Activated CD8-positive, alpha-beta memory T cell treated with anti-CD3 and anti-CD28 coated beads, Interleukin-2, amount 10 ng/mL, durations not matched to agents 7 days and 5 days (primary cell): ENCODE measurements at places on chromosomes 3 and 15. TPM values are rescaled to one million over a fixed set of nuclear protein-coding genes. Genes with fewer than 3 reads are reported as not detected.

DNA sequence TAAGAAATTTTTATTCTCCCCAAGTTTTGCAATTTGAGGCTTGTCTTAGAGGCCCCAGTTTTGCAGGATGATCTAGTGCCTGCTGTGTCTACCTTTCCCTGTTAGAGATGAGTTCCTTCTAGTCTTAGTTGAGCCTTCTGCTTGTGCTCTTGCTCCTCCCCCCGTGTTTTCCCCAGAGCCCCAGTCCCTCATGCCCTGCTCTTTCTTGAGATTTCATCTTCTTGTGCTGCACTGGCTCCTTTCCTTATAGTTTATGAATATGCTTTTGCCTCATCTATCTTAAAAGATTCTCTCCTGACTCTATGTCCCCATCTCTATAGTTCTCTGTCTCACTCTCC, 4.7 kb downstream of the GAP43 start:
- no peak for DNase-seq

- DNase-seq, result no peak
These were observed 696.0 kb downstream of the ZNF385D start for GRCh38 chr3:21055015-21055414.

DNA sequence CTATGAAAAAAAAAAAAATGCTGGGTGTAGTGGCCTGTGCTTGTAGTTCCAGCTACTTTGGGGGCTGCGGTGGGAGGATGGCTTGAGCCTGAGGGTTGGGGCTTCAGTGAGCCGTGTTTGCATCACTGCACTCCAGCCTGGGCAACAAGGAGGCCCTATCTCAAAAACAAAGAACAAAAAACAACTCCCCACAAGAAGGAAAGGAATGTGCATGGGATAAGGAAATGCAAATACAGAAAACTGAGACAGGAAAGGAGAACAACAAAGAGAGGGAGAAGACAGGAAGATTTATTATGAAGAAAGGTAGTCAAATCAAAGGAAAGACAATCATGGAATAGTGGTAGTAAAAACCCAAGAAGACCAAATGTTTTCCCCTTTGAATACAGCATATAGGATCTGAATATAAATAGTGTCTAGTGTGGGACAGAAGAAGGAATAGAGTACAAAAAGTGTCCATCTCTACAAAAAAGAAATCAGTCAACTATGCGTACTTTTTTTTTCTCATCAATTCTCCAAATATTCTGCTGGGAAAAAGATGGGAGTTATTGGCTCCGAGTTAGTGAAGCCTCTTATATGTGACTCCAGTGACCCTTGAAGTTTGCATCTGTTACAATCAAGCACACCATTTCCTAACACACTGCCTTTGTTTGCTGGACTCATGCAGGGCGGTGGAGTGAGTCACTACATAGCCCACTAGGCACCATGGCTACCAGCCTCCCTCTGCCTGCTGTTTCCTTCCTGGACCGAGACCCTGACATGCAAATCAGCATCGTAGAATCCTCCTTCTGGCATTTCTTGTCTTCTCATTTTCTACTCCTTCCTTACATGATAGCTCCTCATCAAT, 101.2 kb upstream of the PTX3 start:
- DNase-seq, result no peak

Gene ISG20
- total RNA-seq, result 379 TPM

Gene RETNLB
- not detected for total RNA-seq
